ENCODE measurements at places on chromosomes 2 and 18.

GRCh38 chr2:30178618-30179434 is 32.0 kb downstream of the YPEL5 start:
- DNase-seq = no peak

GRCh38 chr2:51301381-51301780 is 269.4 kb upstream of the NRXN1 start:
- no peak for DNase-seq

- DNase-seq = no peak
Observed at GRCh38 chr2:130385709-130386108, 29.9 kb downstream of the PTPN18 start.

- no peak for DNase-seq
Observed at GRCh38 chr2:68767031-68767961, 32.7 kb downstream of the ARHGAP25 start.

DNA sequence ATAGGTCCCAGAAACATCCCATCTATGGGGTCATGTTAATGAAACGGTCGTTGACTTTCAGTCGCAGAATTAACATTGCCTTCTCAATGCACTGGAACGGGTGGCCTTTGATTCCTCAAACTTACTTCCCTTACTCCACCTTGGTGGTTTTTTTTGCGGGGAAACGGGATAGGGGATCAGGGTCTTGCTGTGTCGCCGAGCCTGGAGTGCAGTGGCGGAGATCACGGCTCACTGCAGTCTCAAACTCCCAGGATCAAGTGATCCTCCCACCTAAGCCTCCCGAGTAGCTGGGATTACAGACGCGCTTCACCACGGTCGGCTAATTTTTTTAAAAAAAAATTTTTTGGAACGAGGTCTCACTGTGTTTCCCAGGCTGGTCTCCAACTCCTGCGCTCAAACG is 754 bp downstream of the ATG16L1 start:
- no peak for DNase-seq

DNA sequence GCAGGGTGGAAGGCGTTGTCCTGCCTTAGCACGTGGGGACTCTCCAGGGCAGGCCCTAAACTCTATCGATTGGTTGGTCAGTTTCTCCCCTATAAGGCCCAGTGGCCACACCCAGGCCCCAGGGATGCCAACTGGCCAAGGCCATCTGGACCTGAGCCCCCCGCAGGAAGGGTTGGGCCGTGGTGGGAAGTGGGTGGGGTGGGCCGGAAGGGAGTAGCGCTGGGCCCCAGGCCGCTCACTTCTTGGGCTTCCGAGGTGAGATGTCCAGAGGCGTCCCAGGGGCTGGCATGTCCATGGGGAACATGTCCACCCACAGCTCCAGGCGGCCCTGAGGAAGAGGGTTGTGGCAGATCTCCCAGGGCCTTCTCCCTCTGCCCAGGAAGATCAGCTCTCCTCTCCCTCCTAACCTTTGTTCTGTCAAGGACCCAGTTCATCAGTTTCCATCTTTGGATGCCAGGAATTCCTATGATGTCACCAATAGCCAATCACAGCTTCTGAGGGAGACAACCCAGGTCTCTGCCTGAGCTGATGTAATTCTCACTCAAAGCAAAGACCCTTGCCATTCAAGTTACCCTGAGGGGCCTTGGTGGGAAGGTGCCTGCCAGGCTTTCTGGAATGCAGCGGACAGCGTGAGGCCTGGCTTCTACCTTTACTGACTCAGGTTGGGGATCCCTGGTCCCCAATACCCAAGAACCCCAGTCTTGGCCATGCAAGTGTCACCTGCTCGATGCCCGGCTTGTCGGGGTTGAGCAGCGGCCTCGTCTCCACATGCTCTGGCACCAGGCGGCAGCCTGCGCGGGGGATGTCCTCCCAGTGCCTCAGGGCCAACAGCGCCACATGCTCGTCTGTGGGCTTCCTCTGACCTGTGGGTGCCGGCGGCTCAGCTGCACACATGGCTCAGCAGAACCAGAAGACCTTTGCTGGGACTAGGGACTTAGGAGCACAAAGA is 14.4 kb downstream of the OTOF start:
- no peak for DNase-seq

DNA sequence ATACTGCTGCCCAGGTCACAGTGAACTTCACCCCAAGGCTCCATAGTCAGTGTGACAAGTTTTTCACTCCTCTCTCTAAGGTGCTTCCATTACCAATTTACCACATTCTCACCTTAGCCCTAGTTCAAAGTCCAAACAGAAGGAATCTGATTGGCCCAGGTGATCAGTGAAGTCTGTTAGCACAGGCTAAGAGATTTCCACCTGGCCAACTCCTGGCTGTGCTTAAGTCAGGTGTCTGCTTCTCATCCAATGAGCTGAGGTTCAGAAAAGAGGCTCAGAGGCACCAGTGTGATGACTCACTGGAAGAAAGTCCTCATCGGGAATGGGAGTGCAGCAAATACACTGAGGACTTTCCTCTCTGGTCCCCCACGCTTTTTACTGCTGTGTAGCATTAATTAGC is 164.4 kb upstream of the MGAT5 start:
- DNase-seq = no peak

DNA sequence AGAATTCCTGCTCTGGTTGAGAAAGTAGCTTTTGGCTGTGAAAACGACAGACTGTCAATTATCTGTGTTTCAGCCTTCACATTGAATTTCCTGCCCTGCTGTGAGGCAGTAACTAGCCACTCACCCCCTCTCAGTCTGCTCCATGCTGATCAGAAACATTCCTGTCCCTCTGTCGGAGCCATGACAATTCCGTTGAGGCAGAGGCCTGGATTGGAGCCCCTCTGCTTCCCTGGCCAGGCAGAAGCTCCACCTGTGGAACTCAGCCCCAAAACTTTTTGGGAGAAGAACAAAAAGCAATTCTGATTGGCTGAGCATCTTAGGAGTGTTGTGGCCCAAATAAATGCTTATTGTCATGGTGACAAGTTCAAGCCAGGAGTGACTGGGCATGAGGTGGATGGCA is 60.0 kb downstream of the APOB start:
- no peak for DNase-seq

- peak; percentile 8 for DNase-seq
Observed at GRCh38 chr2:118089139-118089800, 999 bp downstream of the INSIG2 start.

DNA sequence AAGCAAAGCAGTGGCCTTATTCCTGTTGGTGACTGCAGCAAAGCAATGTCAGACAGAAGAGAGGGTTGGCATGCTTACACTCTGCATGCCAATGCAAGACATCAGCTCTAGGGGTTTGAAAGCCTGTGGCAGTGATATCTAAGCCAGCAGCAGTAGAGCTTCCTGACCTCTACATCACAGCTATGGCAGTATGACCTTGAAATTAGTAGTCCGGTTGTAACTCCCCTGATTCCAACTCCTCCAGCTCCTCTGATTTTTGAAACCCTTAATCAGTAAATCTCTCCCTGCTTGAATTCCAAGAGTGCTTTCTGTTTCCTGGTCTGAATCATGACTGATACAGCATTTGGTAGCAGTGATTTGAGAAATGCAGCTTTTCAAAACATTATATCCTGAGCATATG is 60.0 kb upstream of the LRP1B start:
- DNase-seq = no peak

GRCh38 chr2:127932199-127932876 is 46.6 kb upstream of the AMMECR1L start:
- DNase-seq = no peak

GRCh38 chr18:9913526-9914333 is at the start of gene VAPA:
Gene VAPA (plus strand): TSS chr18:9914016. CDS start chr18:9914257, 241 bp downstream.
- DNase-seq = peak; percentile 94

DNA sequence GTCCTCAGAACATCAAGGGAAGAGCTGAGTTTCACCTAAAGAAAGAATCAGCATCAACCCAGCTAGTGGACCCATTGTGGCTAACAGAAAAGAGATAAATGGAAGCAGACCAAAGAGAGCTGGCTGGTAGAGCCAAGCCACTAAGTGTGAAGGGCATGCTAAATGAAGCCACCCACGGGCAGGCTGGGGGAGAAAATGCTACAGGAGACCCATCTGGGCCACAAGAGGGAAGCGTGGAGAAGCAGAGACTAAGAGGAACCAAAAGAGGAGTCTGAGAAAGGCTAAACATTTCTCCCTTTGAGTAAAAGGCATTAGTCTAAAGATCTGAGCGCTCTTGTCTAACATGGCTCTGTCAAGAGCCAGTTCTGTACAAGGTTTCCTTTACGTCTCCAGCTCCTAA is 15.8 kb downstream of the CWC22 start:
- no peak for DNase-seq

DNA sequence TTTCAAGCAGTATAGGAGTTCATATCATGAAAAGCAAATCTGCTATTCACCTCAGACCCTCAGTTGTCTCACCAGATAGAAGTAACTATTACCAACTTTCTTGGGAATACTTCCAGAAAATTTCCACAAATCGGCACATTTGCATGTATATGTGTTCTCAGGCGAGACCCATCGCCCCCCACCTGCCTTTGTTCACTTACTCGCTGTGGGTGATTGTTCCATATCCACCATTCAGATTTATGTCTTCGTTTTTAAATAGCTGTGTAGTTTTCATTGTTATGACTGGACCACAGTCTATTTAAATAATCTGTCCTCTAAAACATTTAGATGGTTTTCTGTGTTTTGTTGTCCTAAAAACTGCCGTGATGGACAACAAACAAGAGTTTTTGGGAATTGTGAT is 3.3 kb downstream of the TRIM54 start:
- no peak for DNase-seq

- DNase-seq = no peak
Observed at GRCh38 chr18:35390951-35391700, 14.0 kb upstream of the ZNF396 start.

- DNase-seq = no peak
Observed at GRCh38 chr2:44205169-44205568, 36.5 kb downstream of the PPM1B start.
